ENCODE measurements at places on chromosomes 2 and 18.

DNA sequence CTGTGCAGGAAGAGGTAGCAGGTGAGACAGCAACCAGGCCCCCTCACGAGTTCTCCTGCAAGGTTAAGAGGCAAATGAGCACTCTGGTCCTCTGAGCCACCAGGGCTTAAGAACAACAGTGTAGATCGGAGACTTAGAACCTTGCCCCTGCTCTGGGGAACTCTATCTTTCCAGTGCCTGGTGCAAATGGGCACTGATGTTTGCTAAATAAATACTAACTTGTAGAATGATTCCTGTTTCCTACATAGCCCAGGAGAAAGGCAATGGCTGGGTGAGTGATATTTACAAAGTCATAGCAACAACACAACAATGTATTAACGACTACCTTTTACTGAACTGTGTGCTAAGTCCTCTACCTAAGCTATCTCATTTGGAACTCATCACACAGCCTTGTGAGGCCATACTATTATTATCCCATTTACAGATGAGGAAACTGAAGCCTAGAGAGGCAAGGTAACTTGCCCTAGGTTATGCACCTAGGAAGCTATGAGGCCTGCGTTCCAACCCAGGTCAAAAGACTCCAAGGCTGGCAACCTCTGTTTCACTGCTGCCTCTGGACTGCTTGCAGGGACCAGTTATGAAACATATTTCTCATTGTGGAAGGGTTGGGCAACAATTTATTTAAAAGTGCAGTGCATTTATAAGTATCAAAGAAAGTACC, 4.3 kb downstream of the ATP8B1 start:
- DNase-seq, result no peak

DNA sequence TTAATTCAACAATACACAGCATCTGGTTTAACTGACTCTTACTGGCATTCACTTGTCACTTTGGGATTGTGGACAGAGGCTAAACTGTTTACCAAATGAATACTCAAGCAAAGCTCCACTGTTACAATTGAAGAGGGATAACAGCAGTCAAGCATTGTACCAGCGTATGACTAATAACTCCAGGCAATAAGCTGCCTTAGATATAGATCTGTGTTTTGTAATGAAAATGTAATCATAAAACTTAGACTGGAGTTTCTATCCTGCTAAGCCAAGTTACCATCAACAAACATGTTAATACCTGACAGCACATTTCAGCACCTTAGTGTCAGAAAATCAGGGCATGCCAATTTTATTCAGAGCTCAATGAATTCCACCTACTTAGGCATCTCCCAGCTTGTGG, 889.5 kb downstream of the EPHA4 start:
- no peak for DNase-seq

GRCh38 chr2:182240862-182241371, 185.9 kb downstream of the PDE1A start:
- DNase-seq, result no peak

- no peak for DNase-seq
These were observed 70.3 kb upstream of the ACVR1C start for GRCh38 chr2:157699009-157699408.

DNA sequence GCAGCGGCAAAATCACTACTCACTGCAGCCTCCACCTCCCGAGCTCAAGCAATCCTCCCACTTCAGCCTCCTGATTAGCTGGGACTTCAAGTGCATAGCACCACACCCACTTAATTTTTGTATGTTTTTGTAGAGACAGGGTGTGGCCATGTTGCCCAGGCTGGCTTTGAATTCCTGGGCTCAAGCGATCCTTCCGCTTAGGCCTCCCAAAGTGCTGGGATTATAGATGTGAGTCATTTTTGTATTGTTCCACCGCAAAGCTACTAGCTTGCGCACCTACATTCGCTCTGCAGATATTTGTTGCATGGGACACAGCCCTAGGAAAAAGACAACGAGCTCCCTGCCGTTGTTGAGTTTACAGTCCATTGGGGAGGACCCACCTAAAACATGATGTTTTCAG, 173.5 kb upstream of the AGAP1 start:
- DNase-seq, result no peak

- no peak for DNase-seq
These were observed 253.1 kb upstream of the SALL3 start for GRCh38 chr18:78726326-78727056.

GRCh38 chr18:53906681-53907080, 317.8 kb downstream of the MBD2 start:
- no peak for DNase-seq

- DNase-seq, result no peak
These were observed 56.5 kb downstream of the MTX2 start for GRCh38 chr2:176325732-176326131.

DNA sequence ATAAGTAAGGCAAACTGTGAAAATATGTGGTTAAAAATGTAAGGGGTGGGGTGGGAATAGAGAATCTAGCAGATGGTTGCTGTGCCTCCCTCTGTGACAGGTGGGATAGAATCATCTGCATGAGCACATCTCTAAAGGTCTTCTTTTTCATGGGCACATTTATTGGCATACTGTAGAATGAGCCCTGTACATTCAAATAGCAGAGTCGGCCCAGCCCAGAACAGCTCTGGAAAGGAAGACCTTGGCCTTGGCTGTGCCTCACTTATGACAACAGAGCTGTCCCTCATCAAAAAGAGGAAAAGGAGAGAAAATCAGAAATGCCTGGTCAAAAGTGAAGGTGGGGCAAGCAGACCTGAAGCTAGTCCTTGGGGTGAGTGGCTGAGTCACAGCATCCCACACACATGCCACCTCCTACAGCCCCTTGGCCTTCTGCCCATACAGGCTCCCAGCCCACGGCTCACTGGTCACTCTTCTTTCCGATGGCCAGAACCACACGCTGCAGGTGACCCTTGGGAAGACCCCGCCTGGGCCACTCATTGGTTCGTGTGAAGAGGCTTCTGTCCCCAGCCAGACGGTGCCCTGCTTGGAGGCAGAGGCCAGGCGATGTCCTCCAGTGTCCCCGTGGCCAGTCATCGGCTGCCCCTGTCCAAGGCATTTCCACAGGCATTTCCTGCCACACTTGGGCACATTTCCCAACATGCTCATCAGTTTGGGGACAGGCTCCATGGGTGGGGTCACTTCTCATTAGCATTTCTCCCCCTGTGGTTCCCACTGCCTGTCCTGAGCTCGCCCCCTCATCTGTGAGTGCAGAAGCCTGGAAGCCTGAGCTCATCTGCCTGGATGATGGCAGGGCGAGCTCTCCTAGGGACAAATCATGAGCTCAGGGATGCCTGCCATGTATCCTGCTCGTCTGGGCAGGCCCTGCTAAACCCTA, 113.6 kb downstream of the MCFD2 start:
- no peak for DNase-seq

GRCh38 chr18:47087676-47088075, 52.3 kb upstream of the ELOA2 start:
- DNase-seq, result no peak

DNA sequence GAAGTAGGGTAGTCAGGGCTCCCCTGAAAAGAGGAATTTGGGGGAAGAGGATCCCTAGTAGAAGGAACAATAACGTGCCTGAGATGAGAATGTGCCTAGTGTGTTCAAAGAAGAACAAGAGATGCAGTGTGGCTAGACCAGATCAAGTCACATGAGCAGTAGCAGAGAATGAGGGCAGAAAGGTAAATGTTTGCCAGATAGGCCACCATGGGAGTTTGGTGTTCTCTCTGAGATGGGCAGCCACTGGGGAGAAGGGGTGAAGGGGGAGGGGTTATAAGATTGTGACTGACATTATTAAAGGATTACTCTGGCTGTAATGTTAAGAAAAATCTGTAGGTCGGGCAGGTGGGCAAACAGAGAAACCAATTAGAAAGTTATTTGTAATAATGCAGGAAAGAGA, 166.0 kb downstream of the LCLAT1 start:
- no peak for DNase-seq

DNA sequence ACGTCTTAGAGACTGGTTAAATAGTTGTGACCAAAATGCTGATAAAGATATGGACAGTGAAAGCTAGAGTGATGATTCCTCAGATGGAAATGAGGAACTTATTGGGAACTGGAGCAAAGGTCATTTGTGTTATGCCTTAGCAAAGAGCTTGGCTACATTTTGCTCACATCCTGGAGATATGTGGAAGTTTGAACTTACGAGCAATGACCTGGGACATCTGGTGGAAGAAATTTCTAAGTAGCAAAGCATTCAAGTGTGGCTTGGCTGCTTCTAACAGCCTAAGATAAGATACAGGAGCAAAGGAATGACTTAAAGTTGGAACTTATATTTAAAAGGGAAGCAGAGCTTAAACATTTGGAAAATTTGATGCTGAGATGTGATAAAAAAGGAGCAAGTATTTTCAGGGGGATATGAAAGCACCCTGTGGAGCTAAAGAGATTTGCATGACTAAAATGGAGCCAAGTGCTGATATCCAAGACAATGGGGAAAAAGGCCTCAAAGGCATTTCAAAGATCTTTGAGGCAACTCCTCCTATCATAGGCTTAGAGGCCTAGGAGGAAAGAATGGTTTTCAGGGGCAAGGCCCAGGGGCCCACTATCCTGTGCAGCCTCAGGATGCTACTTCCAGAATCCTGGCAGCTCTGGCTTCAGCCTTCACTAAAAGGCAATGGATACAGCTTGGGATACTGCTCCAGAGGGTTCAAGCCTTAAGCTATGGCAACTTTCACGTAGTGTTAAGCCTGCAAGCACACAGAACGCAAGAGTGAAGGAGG, 124.1 kb upstream of the KLHL14 start:
- no peak for DNase-seq

- DNase-seq, result no peak
These were observed 63.0 kb downstream of the CABLES1 start for GRCh38 chr18:23198217-23198845.

- DNase-seq, result no peak
These were observed 43.1 kb upstream of the TGFA start for GRCh38 chr2:70596739-70597138.

GRCh38 chr2:8115966-8116365, 565.9 kb upstream of the ID2 start:
- no peak for DNase-seq

DNA sequence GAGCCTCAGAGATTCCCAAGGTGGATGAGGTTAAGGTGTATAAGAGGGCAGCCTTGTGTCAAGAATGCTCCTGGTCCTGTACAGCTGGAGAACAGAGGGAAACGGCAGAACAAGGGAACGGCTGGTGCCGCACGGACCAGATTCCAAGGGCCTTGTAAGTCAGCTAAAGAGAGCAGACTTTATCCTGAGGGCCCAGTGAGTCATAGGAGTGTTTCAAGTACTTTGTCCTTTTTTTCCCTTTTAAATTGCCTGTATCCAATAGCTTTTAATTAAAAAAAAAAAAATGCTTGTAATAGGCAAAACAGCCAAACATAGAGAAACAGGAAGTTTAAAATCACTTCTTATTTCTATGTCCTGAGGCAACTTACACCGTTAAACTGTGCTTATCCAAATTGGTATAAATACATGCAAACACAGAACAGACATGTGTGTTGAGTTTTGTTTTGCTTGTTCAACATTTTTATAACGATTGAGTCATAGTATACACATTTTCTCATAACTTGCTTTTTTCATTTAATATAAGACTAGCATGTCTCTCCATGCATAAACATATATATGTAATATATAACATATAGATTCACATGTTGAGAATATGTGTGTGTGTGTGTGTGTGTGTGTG, 42.1 kb upstream of the EVA1A start:
- DNase-seq, result no peak

GRCh38 chr18:48161911-48162698, 231.6 kb upstream of the SMAD2 start:
- no peak for DNase-seq

GRCh38 chr2:145957929-145958328, 1438.0 kb upstream of the ZEB2 start:
- no peak for DNase-seq

DNA sequence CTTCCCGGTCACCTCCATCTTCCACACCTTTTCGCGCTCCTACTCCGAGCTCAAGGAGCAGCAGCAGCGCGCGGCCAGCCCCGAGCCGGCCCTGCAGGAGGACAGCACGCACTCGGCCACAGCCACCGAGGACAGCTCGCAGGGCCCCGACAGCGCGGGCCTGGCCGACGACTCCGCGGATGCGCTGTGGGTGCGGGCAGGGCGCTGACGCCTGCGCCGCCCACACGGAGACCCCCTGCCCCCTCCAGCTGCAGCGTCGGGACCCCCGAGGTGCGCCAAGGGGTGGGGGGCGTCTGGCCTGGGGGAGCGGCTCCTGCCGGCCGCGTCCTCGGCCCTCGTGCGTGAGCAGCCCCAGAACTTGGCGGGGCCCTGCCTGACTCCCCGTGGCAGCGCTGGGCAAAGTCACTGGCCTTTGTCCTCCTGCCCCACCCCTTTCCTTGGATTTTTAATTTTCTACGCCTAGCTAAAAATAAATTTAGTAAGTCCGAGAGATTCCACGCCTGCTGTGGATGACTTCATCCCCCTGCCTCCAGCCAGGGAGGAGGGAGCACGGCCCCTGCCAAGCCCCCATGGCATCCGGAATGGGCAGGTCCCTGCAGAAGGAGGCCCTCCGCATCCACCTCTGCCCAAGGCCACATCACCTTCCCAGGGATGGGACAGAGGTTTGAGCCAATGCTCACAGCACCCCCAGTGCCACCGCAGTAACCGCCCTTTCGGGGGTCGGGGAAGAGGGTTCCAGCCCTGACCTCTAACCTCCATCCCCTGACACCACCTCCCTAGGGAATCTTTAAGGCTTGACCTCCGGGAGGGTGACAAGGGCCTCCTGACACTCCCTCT, 51.6 kb downstream of the SLC66A2 start:
- DNase-seq, result no peak

DNA sequence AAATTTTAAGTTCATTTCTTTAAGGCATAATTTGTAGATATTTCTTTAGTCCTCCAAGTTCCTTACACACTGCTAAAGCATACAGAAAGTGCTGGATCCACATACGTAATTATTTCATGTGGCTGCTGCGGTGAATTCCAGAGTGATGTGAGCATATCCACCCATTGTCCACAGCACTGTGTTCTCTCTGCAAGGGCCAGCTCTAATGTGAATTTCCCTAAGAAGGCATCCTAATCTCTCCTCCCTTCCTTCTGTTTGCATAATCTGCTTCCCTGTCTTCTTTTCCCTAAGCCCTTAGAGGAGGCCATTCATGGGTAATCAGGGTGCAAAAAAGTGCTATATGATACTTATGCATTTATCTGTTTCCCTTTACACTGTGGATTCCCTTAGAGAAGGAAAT, 57.2 kb downstream of the COBLL1 start:
- no peak for DNase-seq

DNA sequence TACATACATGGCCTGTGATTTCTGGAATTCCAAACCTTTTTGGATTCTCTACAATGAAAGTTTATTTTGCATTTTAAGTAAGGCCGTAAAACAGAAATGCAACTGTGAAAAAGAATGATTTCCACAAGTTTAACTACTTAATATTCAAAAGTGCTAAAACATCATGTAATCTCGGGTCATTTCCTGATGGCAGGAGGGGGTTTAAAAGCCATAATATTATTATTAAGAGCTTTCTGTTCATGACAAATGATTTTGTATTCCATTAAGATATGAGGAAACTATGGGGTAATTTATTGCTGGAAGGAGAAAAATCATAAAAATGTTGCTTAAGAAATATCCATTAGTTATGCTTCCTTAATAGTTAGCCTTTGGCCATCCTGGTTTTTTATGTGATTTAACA, 65.7 kb downstream of the COL4A3 start:
- DNase-seq, result no peak

All from CD4-positive, CD25-positive, alpha-beta regulatory T cell (primary cell).